Substantia nigra (tissue), 51 donors: ENCODE measurements at places on chromosomes 6 and 20.

DNA sequence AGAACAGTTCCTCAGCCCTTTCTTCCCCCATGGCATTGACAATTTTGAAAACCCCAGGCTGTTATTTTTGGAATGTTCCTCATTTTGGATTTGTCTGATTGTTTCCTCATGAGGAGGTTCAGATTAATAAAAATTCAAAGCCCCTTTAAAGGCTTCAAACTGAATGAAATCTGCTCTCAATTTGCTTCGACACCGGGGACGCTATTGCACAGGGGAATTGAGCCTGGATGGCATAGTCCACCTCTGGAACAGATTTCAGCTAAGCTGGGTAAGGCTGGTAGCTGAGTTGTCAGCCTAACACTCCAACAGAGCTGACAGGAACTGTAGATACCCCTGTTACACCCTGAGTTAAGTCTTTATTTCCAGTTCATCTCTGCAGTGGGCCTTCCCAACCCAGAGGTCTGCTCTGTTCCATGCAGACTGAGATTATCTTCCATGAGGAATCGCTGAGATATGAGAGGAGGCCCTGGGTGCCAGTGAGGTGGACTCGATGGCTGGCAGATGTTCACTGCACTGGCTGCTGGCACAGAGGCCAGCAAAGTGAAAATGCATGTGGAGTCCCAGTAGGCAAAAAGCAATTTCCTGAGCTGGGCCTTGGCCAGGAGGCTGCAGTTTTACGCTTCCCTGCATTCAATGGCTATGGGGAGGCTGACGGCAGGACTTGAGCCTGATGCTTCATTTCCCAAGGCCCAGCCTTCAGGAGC is 73.3 kb upstream of the PAX1 start:
- DNase-seq, result no peak

DNA sequence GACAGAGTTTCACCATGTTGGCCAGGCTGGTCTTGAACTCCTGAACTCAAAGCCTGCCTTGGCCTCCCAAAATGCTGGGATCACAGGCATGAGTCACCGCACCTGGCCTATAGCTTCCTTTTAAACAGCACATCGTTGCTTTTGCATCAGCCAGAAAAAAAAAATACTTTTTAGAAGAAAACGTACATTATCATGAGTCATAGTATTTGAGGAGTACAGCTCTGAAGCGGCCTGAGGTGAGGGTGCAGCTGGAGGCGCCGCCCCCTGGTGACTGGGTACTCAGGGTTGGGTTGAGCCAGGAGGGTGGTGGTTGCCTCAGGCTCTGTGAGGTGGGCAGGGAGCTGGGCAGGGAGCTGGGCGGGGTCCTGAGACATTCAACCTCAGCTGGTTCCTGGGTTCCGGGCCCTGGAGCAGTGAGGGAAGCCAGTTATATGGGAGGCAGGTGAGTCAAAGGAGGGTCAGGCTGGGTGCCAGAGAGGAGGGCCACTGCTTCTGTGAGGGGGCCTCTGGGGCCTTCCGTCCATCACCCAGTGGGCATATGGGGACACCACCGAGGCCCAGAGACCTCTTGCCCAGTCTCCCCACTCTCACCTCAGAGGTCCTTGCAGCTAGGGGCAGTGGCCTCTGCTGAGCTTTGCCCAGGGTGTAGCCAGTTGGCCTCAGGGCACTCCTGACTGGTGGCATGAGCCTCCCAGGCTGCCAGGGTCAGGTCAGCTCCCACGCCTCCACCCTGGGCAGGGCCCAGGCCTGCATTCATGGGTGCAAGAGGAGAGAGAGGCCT is 11.7 kb upstream of the ID1 start:
- no peak for DNase-seq

DNA sequence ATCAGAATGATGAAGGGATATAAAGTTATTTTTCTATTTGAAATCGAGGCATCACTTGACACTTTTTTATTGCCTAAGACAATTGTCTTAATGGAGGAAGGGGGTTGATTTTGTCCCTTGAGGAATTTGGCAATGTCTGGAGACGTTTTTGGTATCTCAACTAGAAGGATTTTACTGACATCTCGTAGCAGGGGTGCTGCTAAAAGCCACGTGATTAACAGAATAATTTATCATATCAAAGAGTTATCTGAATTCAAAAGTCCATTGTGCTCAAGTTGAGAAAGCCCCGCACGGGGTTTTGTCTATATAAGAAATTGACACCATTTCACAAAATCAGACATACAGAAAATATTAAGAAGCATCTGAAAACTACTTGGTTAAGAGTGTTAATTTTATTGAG is 1.5 kb upstream of the TAAR6 start:
- DNase-seq, result no peak

GRCh38 chr20:33477386-33478234 is 12.3 kb upstream of the CBFA2T2 start:
- no peak for DNase-seq

DNA sequence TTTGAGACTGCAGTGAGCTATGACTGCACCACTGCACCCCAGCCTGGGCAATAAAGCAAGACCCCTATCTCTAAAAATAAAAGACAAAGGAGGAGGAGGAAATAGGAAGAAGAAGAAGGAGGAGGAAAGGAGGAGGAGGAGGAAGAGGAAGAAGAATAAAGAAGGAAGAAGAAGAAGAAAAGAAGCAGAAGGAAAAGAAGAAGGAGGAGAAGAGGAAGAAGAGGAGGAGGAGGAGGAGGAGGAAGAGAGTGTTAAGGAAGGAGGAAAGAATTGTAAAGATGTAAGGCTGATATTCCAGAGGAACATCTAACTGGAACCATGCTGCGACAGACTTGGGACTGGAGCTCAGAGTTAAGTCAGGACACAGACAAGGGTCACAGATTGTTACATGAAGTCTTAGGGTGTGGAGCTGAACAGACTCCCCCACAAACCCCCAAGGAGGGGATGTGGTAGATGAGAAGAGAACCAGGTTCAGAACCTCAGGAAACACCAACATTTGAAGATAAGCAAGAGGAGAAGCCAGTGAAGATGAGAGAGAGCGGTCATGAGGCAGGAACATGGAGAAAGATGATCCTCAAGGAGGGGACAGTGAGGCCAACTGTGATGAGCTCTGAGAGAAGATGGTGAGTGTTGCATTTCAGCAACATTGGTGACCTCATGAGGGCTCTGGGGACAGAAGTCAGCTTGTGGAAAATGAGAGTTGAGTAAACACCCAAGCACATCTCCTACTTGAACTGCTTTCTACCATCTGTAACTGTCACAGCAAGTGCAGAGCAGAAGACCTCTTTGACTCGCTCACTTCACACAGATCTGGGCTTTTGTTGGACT is 118.2 kb downstream of the CD164 start:
- no peak for DNase-seq
